ENCODE measurements at places on chromosomes 2 and 18. TPM values are rescaled to one million over a fixed set of nuclear protein-coding genes. Genes with fewer than 3 reads are reported as not detected.

DNA sequence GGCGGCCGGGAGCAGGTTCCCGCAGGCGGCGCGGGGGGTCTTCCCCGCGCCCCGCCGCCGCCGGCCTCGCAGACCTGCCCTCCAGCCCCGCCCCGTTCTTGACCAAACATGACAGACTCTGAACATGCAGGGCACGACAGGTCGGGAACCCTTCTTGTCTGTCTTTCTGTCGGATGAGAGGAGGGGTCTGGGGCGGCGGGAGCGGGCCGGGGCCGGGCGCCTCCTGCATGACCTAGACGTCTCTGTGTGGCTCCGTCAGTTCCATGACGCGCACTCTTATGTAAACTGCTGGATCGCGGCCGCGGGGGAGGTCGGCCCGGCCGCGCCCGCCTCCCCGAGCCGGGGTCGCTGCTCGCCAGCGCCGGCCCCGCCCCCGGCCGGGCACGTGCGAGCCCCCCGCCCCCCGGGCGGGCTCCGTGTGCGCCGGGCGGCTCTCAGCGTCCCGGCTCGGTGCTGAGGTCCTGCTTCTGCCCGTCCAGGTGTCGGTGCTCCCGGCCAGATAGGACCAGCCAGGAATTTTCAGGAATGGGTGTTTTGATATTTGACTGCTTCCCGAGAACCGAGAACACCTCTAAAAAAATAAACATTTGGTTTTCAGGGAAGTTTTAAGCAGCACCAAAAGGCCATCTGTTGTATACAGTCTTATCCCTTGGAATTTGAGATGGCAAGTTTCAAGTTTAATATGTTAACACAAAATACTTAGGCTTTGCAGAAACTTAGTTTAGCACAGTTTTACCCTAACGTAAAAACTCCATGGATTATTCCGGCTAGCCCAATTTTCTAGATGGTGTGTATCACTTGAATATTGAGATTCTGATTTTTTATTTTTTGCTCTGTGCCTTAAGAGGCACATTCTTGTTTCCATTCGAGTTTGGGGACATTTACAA lies 733 bp downstream of the ZC3H6 start:
- no peaks in the 10 kb centered on the region for H3K27me3 ChIP-seq
- H3K27ac ChIP-seq = peak overlapping the region; percentile 93
- no peaks in the 10 kb centered on the region for H3K36me3 ChIP-seq
- peak overlapping the region; percentile 98 for H3K4me3 ChIP-seq

DNA sequence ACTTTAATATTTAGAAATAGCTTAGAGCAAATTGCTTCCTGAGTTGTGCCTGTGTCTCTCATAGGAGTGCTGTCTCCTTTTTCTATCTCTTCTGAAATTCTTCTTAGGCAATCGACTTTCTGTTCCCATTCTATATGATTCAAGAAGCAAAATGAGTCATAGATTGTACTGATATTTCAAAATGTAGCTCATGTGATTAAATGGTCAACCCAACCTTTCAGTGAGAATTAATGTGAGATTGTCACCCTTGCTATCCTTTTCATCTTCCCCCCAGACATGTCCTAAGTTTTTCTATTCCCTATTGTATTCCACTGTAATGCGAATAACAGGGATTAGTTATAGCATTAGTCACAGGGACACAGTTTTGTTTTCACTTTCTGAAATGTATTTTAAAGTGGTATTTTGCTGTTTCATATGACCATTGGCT lies 413.6 kb downstream of the THSD7B start:
- no peaks in the 10 kb centered on the region for H3K36me3 ChIP-seq
- H3K27ac ChIP-seq = no peak overlapping the region
- no peak overlapping the region for H3K4me3 ChIP-seq
- no peak for DNase-seq
- 0 out of 2 replicates have a peak, but pooled peaks cover 5% of the 10 kb centered on the region for H3K4me1 ChIP-seq

DNA sequence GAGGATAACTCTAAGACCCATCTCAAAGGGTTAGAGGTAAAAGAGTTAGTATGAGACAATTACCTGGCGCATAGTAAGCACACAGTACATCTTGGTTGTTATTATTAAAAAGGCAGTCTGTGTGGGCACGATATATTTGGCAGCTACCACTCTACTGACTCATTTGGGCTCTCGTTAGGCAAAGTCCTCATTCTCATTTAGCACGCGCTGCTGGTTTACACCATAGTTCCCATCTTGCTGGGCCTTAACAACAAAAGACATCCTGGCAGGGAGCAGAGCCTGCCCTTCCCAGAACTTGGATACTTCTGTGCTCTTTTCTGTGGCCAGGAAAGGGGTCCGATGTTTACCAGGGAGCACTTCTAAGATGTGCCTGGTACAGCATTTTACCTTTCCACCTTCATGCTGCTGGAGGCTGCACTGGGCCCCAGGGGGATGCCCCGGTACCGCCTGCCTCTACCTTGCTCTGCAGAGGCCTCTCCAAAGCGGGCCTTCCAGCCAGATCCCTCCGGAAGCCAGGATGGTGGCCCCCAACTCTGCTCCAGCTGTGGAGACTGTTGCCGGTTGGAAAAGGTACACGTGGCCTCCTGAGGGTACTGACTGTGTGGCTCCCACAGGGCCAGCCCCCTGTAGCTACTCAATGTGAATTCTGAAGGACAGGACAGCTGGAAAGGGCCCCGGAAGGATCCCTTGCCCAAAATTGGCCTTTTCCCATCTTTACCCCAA lies 15.0 kb downstream of the GLI2 start:
- no peak overlapping the region for H3K27ac ChIP-seq
- H3K36me3 ChIP-seq = no peaks in the 10 kb centered on the region
- H3K27me3 ChIP-seq = no peaks in the 10 kb centered on the region
- DNase-seq = no peak
- no peaks in the 10 kb centered on the region for H3K4me1 ChIP-seq
- H3K4me3 ChIP-seq = no peak overlapping the region

- H3K4me1 ChIP-seq = no peaks in the 10 kb centered on the region
- no peaks in the 10 kb centered on the region for H3K27me3 ChIP-seq
- no peak overlapping the region for H3K4me3 ChIP-seq
- H3K36me3 ChIP-seq = no peaks in the 10 kb centered on the region
- no peak overlapping the region for H3K27ac ChIP-seq
Observed at GRCh38 chr18:29928081-29928480, 1114.5 kb downstream of the DSC3 start.

The FBXO41 gene
- 12.1 TPM for total RNA-seq

- H3K4me1 ChIP-seq = no peaks in the 10 kb centered on the region
- no peaks in the 10 kb centered on the region for H3K36me3 ChIP-seq
- H3K27me3 ChIP-seq = no peaks in the 10 kb centered on the region
- H3K27ac ChIP-seq = no peak overlapping the region
- no peak for DNase-seq
Observed at GRCh38 chr2:212099658-212100057, 438.9 kb downstream of the ERBB4 start.

- H3K36me3 ChIP-seq = no peaks in the 10 kb centered on the region
- H3K27me3 ChIP-seq = no peaks in the 10 kb centered on the region
- no peak for DNase-seq
- no peak overlapping the region for H3K27ac ChIP-seq
- H3K4me3 ChIP-seq = no peak overlapping the region
Observed at GRCh38 chr18:79275992-79276391, 119.7 kb upstream of the NFATC1 start.

- no peak overlapping the region for H3K27ac ChIP-seq
- H3K36me3 ChIP-seq = no peaks in the 10 kb centered on the region
- no peak for DNase-seq
- H3K4me1 ChIP-seq = no peaks in the 10 kb centered on the region
Observed at GRCh38 chr2:170284205-170284604, 106.3 kb downstream of the MYO3B start.

The CHN1 gene
- total RNA-seq = 0.41 TPM

GRCh38 chr18:44602845-44603244 lies 77.8 kb upstream of the SETBP1 start:
- no peaks in the 10 kb centered on the region for H3K36me3 ChIP-seq
- H3K27ac ChIP-seq = no peak overlapping the region
- no peaks in the 10 kb centered on the region for H3K27me3 ChIP-seq

The CNDP1 gene
- not detected for total RNA-seq

DNA sequence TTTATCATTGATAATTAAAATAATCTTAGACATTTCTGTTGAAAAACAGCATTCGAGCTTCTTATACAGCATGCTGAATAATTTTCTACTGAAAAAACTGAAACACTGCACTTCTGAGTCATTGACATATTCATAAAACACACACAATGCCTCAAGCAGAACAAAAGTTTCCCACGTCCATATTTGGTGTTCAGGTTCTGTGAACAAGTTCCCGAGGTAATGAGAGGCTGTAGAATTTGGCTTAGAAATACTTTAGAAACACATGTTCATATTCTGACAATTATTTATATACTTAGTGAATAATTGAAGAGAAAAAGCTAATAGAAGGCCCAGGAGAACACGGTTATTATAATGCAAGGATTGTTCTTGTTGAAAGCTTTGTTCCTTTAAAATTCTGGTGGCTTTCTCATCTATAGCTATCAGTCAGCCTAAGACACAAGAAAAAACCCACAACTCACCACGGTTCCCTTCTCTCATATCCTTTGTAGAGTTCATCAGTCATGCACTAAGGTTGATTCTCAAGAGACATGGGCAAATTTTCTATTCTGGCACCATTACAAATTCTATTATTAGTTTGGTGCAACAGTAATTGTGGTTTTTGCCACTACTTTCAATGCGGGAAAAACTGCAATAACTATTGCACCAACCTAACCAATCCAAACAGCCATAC lies 194.4 kb downstream of the TMX3 start:
- no peaks in the 10 kb centered on the region for H3K27me3 ChIP-seq
- no peak overlapping the region for H3K27ac ChIP-seq
- H3K36me3 ChIP-seq = no peaks in the 10 kb centered on the region
- no peaks in the 10 kb centered on the region for H3K4me1 ChIP-seq

- H3K4me3 ChIP-seq = no peak overlapping the region
- H3K27me3 ChIP-seq = no peaks in the 10 kb centered on the region
- H3K36me3 ChIP-seq = no peaks in the 10 kb centered on the region
- no peak overlapping the region for H3K27ac ChIP-seq
- peaks cover 21% of the 10 kb centered on the region for H3K4me1 ChIP-seq
Observed at GRCh38 chr2:234245945-234246344, 195.4 kb downstream of the SPP2 start.

DNA sequence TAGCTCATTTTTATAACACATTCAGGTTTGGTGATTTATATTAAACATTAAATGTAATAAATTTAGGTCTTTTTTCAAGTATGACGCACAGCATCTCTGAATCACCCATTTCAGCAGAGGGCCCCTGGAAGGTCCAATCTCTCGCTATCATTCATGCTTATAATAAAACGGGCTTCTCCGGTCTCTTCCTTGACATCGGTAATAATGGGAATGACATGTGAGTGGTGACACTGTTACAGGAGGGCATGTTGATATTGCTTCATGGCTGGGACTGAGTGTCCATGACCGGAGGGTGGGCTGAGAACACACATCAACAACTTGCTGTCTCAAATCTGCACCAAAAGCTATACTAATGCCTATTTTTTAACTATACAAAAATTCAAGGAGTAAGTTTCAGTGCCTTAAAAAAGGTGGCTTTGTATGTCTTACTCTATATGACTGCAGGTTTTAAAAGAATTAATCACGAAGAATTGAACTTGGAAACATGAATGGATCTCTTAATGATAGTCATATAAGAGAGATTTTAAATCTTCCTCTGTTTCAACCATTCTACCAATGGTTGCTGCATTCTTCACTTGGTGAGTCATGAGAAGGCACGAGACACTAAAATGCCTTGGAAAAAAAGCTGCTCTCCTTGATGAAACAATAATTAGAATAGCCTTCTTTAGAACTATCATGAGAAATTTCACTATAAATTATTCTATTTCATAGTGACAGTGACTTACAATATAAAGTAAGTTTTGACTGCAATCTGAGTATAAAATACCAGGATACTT lies 101.9 kb upstream of the NRP2 start:
- no peaks in the 10 kb centered on the region for H3K4me1 ChIP-seq
- H3K27ac ChIP-seq = no peak overlapping the region
- no peaks in the 10 kb centered on the region for H3K36me3 ChIP-seq

The TCF23 gene
- total RNA-seq = not detected

The COPS9 gene
- 86.3 TPM for total RNA-seq

The RAB31 gene
- 9.5 TPM for total RNA-seq

- H3K27me3 ChIP-seq = no peaks in the 10 kb centered on the region
- H3K4me3 ChIP-seq = no peak overlapping the region
- H3K4me1 ChIP-seq = no peaks in the 10 kb centered on the region
- no peak overlapping the region for H3K27ac ChIP-seq
Observed at GRCh38 chr2:12076810-12077209, 330.4 kb downstream of the LPIN1 start.

- no peak overlapping the region for H3K4me3 ChIP-seq
- H3K27me3 ChIP-seq = no peaks in the 10 kb centered on the region
- no peaks in the 10 kb centered on the region for H3K4me1 ChIP-seq
- H3K36me3 ChIP-seq = no peaks in the 10 kb centered on the region
- no peak overlapping the region for H3K27ac ChIP-seq
Observed at GRCh38 chr2:181058378-181059269, 78.2 kb downstream of the UBE2E3 start.

- peak overlapping the region; percentile 6 for H3K27ac ChIP-seq
- H3K36me3 ChIP-seq = no peaks in the 10 kb centered on the region
- H3K4me1 ChIP-seq = peaks cover 11% of the 10 kb centered on the region
- DNase-seq = no peak
Observed at GRCh38 chr2:232456296-232457120, 555 bp downstream of the ALPI start.

DNA sequence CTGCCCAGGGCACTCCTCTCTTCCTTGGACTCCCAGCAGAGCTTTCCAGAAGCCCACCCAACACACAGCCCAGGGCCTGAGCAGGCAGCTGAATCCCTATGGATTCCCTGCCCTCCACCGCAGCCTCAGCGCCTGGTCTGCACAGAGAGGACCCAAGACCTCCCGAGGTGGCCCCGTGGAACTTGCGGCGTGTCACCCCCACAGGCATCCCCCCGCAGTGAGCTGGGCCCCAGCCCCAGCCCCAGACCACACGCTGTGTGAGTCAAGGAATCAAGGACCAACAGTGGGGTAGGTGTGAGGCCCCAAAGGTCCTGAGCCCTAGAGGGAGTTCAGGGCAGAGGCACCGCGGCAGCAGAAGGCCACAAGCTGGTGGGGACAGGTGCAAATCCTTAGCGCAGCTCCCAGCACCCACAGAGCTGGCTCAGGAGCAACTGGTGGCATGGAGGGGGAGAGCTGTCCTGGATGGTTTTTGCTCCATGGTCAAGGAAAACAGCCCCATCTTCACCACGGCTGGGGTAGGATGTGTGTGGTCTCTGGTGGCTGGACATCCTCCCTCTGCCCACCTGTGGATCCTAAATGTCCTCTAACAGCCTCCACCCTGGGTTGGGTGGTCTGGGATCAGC lies 8.5 kb downstream of the HS6ST1 start:
- no peaks in the 10 kb centered on the region for H3K27me3 ChIP-seq
- DNase-seq = peak; percentile 27
- H3K4me1 ChIP-seq = peaks cover 13% of the 10 kb centered on the region
- H3K36me3 ChIP-seq = no peaks in the 10 kb centered on the region
- no peak overlapping the region for H3K4me3 ChIP-seq
- H3K27ac ChIP-seq = peak overlapping the region; percentile 27

The ANKRD30BL gene
- total RNA-seq = not detected

- no peak for DNase-seq
- H3K36me3 ChIP-seq = no peaks in the 10 kb centered on the region
- no peak overlapping the region for H3K4me3 ChIP-seq
Observed at GRCh38 chr2:112881217-112881985, 29.6 kb upstream of the IL37 start.

GRCh38 chr2:127200962-127201361 lies 19.1 kb downstream of the CYP27C1 start:
- H3K27me3 ChIP-seq = no peaks in the 10 kb centered on the region
- H3K4me3 ChIP-seq = no peak overlapping the region
- H3K27ac ChIP-seq = no peak overlapping the region
- no peak for DNase-seq
- H3K4me1 ChIP-seq = no peaks in the 10 kb centered on the region
- H3K36me3 ChIP-seq = no peaks in the 10 kb centered on the region

- no peaks in the 10 kb centered on the region for H3K36me3 ChIP-seq
- no peak for DNase-seq
- H3K27me3 ChIP-seq = no peaks in the 10 kb centered on the region
- no peak overlapping the region for H3K27ac ChIP-seq
- no peaks in the 10 kb centered on the region for H3K4me1 ChIP-seq
- H3K4me3 ChIP-seq = no peak overlapping the region
Observed at GRCh38 chr2:128449226-128450061, 130.8 kb upstream of the HS6ST1 start.

The OTOS gene
- total RNA-seq = not detected
